Suppressor macrophage treated with lipopolysaccharide for 1 hour (primary cell): ENCODE measurements at places on chromosomes 16 and 17.

GRCh38 chr16:19238406-19238805, 47.1 kb upstream of the CLEC19A start:
- DNase-seq = no peak

DNA sequence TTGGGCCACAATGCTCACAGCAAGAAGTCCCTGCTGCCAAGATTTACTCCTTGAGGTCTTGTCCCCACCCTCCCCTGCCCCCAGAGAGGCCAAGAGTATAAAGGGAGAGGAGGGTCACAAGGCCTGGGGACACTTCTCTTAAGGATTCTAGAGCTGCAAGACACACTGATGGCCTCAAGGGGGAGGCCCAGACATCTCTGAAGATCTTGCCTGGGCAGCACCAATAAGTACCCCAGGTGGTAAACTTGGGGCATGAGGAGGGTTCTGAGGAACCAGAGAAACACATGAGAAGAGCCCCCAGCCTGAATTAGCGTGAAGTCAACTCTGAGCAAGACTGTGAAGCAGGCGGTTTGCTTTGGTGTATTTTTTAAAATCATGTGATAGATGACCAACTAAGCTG, 26.8 kb upstream of the MTMR4 start:
- DNase-seq = peak; percentile 57

DNA sequence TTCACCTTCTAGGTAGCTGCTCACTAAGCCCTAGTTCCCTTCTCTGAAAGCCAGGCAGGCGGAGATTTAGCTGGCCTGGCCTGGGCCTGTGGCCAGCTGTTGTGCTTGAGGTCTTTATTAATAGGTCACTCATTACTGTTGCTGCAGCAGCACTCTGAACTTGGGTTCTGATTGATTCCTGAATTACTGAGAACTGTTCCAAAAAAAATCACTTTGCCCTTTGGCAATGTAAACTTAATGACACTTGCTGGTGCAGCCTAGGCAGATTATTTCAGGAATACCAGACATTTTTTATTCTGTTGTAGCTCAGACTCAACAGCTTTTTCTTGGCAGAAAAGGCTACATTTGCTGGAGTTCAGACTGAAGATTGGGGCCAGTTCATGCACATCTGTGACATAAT, 2.7 kb downstream of the TOM1L1 start:
- no peak for DNase-seq

DNA sequence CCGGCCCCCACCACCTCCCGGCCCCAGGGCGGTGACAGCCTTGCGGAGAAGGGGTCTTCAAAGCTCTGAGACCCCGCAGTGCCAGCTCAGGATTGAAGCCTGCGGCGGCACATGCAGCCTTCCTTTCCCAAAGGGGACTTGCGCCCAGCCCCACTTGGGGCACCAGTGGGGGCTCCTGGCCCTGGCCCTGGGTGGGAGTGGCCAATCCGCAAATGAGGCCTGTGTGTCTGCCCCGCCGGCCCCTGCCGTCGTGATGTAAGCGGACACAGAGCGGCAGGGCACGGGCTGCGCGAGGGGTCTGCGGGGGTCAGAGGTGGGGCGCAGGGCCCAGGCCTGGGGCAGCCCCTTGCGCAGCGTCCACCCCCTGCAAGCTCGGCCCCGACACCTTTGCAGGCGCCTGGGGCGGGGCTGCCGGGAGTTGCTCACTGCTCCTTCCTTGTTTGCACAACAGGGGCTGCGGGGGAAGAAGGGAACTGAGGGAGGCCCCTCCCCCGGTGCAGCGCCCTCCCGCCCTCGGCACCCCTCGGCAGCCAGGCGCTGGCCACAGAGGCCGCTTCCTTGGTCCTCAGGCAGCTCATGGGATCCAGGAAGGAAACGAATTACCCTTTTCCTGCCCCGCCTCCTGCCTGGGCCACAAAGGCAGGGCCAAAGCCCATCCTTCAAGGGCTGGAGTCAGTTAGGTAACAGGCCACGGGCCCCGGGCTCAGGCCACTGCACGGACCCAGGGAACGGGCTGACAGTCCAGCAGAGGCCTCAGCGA, 2.9 kb downstream of the SLC16A3 start:
- peak; percentile 82 for DNase-seq

GRCh38 chr17:2656283-2656682, 55.3 kb downstream of the CLUH start:
- peak; percentile 32 for DNase-seq

- no peak for DNase-seq
Observed at GRCh38 chr16:47849736-47850135, 306.1 kb downstream of the ABCC12 start.

DNA sequence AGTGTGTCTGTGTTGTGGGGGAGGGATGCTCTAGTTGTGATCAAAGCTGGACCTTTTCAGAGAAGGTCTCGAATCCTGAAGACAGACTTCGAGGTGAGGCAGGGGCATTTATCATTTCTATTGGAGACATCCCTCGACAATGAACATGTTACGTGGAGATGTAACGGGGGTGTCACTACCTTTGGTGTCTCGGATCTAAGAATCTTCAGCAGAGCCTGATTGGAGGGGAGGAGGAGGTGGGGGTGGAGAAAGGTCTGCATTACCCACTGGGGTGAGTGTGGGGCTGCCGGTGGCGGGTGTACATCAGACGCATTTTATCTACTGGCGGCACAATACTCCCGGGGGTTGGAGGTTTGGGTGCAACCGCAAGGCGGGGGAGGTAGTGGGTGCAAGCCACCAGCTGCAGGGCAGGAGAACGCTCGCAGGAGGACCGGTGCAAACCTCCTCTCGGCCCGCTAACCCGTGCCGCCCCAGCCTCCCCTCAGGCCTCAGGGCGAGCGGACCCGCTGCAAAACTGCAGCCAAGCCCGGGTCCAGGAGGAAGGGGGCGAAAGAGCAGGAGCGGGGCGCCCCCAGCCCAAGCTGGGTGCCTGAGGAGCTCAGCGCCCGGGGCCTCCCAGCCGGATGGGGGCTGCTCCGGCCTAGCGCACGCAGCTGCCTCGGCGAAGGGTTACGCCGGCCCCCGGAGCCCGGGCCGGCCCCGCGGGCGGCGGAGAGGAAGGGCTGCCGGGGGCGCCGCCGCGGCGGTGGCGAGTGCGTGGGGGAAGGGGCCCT, 735 bp downstream of the ZNF652 start:
- DNase-seq = peak; percentile 23

GRCh38 chr16:47672475-47672874, 211.3 kb downstream of the PHKB start:
- no peak for DNase-seq

- peak; percentile 15 for DNase-seq
Observed at GRCh38 chr17:63189930-63190329, 223.9 kb downstream of the TANC2 start.

- no peak for DNase-seq
Observed at GRCh38 chr17:65953316-65954147, 238.4 kb downstream of the CEP112 start.

DNA sequence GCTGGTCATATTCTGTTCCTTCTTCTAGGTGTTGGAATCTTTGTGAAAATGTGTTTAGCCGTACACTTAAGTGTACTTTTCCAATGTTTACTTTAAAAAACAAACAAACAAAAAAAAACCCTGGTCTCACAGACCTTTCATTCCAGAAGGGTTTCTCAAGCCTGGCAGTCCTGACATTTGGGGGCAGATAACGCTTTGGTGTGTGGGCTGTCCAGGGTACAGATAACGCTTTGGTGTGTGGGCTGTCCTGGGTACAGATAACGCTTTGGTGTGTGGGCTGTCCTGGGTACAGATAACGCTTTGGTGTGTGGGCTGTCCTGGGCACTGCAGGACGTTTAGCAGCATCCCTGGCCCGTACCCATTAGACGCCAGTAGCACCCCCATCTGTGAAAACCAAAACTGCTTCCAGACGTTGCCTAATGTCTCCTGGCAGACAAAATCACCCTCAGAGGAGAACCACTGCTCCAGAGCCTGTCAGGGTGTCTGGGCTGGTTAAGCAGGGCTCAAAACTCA, 15.2 kb upstream of the FLCN start:
- no peak for DNase-seq

- DNase-seq = no peak
Observed at GRCh38 chr16:53465606-53466280, 31.5 kb downstream of the RBL2 start.

DNA sequence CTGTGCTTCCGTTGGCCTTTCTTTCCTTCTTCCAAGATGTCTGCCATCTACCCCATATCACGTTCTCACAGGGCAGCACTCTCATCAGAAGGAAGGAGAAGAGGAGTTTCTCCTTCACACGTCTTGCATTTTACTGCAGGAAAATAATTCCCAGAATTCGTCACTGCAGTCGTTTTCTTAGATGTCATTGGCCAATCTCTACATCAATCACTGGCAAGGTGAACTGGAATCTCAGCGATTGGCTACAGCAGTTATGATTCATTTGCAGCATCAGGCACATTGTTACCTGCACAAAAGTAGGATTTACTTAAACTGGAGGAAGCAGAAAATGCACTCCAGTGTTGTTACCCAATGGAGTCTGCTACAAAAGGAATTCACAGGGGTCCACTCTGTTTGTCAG, 277.2 kb upstream of the RBFOX1 start:
- no peak for DNase-seq

GRCh38 chr16:85187002-85187401, 74.7 kb upstream of the CIBAR2 start:
- no peak for DNase-seq

DNA sequence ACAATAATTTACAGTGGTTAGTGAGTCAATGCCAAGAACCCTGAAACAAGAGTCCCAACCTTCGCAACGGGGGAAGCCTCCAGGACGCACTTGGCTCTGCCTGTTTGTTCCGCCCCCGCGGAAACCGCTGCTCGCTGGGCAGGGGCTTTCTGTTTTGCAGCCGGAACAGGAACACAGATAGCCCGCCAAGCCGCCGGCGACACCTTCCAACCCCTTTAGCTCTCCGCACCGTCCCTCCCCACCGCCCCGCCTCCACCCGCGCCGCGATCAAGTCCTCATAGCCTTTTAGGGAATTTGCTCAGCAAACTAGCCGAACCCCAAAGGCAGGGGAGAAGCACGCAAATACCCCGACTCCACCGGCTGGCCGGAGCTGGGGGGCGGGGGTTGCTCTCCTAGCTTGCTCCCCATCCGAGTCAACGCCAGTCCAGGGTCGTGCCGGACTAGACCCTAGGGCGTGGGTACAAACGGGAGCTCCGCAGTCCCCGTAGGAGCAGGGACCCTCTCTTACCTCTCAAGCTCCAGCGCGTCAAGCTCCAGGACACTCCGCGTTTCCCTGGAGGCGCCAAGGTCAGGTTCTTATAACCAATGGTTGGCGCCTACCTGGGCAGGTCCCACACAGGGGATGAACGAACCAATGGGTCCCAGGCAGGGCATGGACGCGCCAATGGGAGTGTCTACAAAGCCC, at the start of gene SLFN13:
SLFN13 (minus strand) TSS at position 553 of the 685 bp plus-strand sequence. CDS start 3,086 bp downstream, outside the sequence.
- peak; percentile 98 for DNase-seq

DNA sequence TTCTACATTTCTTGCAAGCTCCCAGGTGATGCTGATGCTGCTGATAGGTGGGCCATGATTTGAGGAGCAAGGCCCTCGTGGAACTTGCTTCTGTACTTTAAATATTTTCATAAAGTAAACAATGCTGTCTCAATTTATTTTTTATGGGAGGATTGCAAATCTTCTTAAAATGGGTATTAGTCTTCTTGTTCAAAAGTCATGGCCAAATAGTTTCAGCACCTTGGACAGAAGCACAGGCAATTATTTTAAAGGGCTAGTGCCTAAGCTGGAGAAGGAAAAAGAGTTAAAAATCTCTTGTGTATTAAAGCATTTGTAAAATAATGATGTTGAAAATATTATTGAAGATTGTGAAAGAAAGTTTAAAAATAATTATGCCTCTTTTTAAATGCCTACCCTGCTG, 50.5 kb downstream of the GPR139 start:
- DNase-seq = no peak

- no peak for DNase-seq
Observed at GRCh38 chr17:79028496-79029326, 4.7 kb downstream of the C1QTNF1 start.

- no peak for DNase-seq
Observed at GRCh38 chr16:30457743-30458560, 12.3 kb upstream of the SEPHS2 start.

DNA sequence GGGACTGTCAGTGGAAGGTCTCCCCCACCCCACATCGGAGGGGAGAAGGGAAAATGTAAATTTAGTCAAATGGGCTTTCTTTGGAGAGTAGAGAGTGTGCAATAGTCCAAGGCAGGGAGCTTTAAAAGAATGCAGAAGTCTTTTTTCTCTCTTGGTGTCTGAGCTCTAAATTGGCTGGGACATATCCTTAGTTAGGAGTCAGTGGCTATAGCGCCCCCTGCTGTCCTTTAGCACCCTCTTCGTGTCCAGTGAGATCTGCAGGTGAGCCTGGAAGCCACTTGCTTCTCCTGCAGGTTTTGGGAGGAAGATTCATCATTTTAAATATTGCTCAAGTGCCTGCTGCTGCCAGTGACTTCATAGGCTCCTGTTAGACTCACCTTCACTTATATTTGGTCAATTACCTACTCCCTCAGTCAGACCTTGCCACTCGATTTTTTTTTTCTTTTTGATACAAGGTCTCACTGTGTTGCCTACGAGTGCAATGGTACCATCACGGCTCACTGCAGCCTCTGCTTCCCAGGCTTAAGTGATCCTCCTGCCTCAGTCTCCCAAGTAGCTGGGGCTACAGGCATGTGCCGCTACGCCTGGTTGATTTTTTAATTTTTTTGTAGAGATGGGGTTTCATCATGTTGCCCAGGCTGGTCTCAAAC, 174.8 kb downstream of the PRKCB start:
- DNase-seq = peak; percentile 94

GRCh38 chr16:68374246-68374805, 63.5 kb downstream of the PRMT7 start:
- no peak for DNase-seq

DNA sequence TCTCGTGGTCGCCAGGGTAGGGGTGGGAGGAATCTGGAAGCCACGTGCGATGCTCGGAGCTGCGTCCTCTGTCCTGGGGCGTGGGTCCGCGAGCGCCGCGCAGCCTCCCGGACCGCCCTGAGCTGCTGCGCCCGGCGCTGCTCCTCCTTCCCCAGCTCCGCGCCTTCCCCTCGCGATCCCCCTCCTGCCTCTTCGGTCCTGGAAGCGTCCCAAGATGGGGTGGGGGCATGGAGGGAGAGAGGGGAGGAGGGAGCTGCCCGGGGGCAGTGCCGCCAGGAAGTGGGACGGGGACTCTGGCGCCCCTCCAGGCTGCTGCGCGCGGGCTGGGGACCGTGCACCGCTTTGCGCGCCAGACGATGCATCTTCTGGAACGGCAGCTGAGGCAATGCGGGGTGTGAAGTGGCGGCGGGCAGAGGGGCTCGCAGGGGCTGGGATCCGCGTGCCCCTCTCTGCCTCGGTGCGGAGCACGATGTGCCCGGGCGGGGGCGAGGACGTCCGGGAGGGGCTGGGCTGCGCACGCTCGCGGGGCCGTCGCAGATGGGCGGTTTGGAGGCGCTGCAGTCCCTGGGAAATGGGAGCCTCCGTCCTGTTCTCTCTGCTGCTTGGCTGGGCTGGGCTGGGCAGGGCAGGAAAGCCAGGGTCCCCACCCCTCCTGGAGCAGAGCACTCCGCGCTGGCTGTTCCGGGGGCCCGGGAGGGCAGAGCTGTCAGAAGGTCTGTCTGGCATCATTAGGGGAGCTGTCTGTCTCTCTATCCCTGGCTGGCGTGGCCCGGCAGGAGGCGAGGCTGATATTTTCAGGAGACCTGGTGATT, 388.0 kb downstream of the SEC14L1 start:
- no peak for DNase-seq

GRCh38 chr17:64491034-64491860, 5.6 kb downstream of the POLG2 start:
- peak; percentile 67 for DNase-seq

- DNase-seq = no peak
Observed at GRCh38 chr17:34299027-34299426, 13.5 kb downstream of the CCL11 start.

- peak; percentile 88 for DNase-seq
Observed at GRCh38 chr16:11328172-11329070, 16.8 kb upstream of the RMI2 start.
